ENCODE measurements at places on chromosomes 2 and 18.

DNA sequence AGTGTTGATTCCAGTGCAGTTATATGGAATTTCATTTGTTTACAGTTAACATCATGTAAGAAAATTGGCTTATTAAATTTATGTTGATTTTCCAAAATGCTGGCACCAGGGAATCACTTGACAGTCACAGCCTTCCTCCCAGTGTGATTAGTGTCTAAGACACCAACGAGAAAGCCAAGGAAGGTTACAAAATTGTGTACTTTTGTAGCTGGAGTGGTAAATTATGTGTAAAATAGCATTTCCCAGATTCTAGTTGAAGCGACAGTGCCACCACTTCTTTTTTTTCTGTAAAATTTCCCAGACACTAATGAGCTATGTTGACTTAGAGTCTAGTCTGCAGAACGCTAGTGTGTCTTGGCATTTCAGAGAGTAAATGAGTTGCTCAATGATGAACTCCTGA is 101.3 kb downstream of the NCK2 start:
- no peak for DNase-seq

DNA sequence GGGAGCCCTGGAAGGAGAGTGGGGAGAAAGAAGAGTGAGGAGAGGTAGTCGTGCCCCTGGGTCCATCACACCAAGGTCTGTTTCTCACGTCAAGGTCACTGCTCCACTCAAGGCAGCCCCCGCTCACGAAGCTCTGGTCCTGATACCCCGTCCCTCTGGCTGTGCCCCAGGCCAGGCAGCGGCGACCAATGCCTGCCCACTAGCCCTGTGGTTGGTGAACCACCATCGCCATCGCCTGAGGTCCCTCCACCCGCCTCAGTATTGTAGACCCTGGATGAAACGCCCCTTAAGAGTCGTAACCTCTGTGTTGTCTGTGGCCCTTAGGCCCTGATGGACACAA is 378.3 kb upstream of the MYT1L start:
- DNase-seq, result no peak

DNA sequence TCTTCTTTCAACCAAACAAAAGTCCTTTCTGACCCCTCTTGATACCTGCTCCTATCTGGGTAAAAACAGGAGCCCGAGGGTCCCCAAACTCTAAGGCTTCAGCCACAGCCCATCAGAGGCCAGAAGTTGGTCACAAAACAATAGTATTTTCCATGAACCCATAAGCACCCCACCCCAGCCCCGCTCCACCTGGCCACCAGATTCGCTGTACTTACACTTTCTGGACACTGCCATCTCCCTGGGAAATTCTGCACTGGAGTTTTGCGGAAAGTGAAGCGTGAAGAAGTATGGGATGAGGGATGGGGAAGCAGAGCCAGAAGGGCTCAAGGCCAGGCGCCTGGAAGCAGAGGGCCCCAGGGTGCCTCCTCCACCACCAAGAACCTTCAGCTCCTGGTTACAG is 5.2 kb upstream of the RUFY4 start:
- no peak for DNase-seq

DNA sequence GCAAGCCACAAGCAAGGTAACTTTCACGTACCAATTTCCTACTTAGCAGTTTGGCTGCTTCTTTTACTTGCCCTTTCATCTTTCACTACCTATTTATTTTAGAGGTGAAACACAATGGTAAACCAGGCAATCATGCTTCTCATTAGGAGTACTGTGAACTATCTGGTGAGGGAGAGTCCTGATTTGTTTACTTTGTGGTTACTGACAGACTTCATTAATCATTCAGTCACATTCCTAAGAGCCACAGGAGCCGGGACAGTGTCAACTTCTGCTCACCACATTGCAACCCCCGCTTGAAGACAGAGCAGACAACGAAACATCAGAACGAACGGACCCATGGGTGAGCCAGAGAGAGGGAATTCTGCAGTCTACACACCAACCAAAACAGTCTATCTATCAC is 28.8 kb downstream of the TUBB6 start:
- DNase-seq, result peak; percentile 21

DNA sequence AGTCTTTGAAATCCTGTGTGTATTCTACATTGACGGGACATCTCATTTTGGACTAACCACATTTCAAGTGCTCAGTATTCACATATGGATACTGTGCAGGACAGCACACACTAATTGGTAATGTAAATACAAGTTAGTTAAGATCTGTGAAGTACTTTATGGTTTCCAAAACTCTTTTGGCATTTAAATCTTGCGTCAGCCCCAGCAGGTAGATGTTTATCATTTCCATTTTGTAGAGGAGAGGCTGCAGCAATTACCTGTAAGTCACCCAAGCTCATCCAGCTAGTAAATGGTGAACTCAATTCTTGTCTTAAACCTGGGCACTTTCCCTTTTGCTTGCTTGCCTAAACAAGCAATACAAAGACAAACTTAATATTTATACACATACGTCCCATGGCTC is 1.6 kb upstream of the NAGK start:
- DNase-seq, result no peak

DNA sequence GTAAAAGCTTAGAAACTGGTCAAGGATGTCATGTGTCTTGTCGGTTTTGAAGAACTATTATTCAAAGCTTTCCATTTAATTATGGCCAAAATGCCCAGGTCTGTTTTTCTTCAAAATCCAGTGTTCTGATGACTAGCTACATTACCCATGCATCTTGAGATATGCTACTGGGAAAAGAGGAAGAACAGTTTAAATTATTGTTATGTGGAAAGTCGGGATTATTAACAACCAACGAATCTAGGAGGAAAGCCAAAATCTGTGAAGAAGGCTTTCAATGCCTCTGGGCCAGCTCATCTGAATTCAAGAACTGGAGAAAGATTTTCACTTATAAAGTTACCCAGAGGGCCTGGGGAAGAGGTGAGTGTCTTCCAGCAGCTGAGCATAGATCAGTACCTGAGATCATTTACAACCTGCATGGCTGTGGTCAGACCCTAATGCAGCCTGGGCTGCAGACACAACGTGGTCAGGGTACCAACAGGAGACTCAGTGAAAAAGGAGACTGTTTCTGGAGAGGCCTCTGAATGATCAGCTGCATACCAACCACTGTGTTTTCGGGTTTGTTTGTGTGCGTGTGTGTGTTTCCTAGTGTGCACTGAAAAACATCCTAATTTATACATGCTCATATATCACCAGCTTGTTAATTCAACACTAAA is 308.5 kb downstream of the NRXN1 start:
- no peak for DNase-seq

- no peak for DNase-seq
These were observed 205.8 kb downstream of the ZNF385B start for GRCh38 chr2:179655627-179656026.

- peak; percentile 22 for DNase-seq
These were observed 426.7 kb upstream of the PKDCC start for GRCh38 chr2:41621095-41621494.

DNA sequence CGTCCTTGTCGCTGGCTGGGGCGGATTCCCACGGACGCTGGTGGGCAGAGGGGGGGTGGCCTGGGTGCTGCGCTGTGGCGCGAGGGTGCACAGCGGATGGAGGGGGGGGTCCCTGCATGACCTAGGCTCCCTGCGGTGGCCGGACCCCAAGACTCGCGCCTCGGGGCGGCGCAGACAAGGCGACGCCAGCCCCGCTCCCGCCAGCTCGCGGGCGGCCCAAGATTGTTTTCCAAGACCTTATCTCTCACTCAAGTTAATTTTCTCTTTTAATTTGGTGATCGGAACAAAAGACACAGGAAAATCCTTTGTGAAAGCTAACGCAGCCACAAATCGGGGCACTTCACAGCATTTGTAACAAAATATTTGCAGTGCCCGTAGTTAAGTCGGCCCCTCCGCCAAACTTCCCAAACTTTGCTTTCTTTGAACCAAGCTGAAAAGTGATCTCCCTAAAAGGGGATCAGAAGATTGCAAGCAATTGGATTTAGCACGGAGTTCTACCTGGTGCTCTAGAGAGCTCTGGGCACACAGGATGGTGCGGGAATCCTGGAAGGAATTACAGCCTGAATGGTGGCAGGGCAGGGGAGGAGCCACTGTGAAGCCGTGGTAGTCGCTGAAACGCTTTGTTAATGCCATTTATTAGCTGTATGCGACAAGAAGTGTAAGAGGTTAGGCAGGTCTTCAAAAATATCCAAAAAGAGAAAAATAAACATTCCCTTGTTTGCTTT is 4.8 kb upstream of the ID2 start:
- peak; percentile 81 for DNase-seq

DNA sequence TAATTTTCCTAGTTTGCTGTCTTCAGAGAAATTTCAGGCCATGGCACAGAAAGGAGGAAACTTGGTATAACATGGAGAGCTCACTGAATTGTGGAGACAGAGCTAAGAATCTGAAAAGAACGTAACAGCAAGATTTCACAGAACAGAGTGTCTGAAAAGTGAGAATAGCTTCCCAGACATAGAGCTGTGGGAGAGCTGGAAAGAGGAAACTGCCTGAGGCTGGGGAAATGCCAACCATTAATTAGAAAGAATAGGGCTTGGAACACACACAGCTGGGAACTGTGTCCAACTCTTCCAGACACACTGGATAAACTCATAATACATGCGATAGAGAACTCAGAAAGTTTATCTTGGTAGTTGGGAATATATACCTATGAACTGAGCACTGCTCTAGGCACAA is 51.6 kb upstream of the KYNU start:
- DNase-seq, result peak; percentile 55

- DNase-seq, result no peak
These were observed 135.3 kb downstream of the PXDN start for GRCh38 chr2:1609040-1609439.

DNA sequence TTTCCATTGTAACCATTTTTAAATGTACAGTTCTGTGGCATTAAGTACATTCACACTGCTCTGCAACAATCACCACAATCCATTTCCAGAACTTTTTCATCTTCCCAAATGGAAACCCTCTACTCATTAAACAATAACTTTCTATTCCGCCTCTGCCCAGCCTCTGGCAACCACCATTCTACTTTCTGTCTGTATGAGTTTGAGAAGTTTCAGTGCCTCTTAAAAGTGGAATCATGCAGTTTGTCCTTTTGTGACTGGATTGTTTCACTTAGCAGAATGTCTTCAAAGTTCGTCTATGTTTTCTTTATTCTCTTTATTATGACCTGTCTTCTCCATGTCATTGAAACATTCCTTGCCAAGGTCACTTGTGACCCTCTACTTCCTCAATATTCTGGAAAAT is 22.0 kb upstream of the PELI1 start:
- no peak for DNase-seq

DNA sequence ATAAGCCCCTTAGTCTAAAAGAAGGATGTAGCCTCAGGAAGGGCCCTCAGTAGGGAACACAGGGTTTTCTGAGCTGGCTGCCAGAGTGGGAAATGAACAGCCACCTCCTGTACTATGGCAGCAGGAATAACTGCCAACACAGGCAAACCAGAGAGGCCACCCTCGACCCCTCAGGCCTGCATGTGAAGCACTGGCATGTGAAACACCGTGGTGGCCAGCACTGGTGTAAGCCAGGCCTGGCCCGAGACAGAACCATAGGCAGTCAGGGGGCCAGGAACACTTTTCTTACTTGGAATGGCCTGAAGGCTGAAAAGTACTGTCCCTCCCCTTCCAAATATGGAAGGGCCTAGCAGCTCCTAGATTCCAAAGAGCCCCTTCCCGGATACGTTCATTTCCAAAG is 28.2 kb downstream of the SFXN5 start:
- DNase-seq, result no peak

- DNase-seq, result no peak
These were observed 5.5 kb downstream of the COL6A3 start for GRCh38 chr2:237408335-237409000.

DNA sequence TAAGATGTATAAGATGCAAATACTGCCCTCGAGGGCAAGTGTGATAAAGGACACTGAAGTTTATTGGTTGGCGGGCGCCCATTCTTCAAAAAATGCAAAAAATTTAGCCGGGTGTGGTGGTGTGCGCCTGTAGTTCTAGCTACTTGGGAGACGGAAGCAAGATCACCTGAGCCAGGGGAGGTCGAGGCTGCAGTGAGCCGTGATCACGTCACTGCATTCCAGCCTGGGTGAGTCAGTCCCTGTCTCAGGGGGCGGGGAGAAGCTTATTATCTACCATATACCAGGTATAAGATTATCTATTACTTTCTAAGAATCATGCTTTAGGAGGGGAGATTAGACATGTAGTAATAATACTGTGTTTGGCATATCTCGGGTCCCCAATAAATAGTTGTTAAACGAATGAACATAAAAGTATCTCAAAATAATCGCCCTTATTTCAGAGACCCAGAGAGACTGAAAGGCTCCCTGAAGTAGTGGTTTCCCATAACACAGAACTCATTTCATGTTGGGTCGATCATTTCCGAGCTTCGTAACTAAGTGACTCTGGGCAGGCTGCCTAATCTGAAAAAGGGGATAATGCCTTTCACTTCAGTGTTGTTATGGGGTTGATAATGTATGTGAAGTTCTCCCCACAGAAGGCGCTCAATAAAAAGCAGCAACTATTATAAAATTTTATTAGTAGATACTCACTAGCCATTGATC is 1.2 kb upstream of the SELENOI start:
- DNase-seq, result peak; percentile 59

DNA sequence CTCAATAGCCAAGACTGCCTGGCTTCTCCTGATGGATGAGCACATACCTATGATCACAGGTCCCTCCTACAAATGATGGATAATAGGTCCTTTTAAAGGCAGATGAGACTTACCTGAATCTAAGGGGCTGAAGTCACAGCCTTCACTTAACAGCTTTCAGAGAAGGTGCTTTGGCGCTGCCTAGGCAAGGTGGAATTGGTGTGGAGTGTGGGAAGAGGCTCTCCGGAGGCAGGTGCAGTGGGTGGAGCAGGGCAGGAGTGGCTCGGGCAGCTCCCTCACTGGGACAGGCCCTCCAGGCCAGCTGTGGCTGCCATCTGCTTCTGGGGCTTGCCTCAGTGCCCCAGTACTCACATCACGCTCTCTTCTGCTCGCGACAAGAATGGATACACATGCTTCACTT is 99.0 kb upstream of the TPO start:
- no peak for DNase-seq
